ENCODE measurements at places on chromosomes 3 and 15.

GRCh38 chr3:156240642-156241041 is 120.3 kb downstream of the KCNAB1 start:
- no peak for DNase-seq

DNA sequence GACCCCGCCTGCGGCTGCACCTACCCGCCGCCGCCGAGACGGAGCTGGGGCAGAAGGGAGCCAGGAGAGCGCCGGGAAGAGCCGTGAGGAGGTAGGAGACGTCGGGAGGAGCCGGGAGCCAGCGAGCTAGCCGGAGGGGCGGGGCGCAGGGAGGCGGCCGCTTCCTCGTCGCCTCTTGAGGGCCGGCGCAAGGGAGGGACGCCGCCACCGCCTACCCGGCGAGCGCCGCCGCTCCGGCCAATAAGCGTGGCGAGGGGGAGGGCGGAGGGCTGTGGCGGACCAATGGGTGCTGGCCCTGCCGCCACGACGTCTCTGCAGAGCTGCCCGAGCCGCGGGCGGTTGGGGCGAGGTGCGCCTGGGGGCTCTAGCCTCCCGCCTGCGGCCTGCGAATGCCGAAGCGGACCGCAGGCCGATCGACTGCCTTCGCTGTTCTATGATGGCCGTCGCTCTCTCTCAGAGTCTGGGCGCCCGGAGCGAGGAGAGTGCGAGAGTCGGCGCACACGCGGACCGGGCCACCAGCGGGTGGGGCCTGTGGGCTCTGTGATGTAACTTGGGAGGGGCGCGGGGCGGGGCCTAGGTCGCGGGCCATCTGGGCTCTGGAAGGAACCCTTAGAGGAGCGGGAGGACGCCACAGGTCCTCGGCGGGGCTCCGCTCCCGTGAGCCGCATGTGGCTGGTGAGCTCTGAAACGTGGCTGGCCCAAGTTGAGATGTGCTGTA is 72.7 kb upstream of the MAP4 start:
- DNase-seq: peak; percentile 98

- no peak for DNase-seq
Observed at GRCh38 chr3:160150066-160150465, 75.2 kb upstream of the C3orf80 start.

DNA sequence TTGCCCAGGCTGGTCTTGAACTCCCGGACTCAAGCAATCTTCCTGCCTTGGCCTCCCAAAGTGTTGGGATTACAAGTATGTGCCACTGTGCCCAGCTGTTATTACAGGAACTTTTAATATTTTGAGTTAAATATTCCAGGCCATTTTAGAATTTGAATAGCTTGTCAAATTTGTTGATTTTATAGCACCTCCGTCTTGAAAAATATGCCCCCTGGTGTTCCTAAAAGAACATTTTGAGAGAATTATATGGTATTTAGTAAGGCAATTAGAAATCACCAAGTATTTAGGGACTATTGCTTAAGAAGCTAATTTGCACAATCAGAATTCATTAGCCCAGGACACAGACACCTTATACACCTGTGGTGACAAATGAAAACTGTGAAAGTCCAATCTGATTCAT is 23.7 kb downstream of the PDE8A start:
- no peak for DNase-seq

GRCh38 chr3:71262364-71263265 is 320.9 kb downstream of the FOXP1 start:
- no peak for DNase-seq

- no peak for DNase-seq
Observed at GRCh38 chr3:197680955-197681521, 55.7 kb downstream of the RUBCN start.

GRCh38 chr3:102081572-102082289 is 232.4 kb downstream of the NFKBIZ start:
- DNase-seq: no peak

- no peak for DNase-seq
Observed at GRCh38 chr15:45262906-45263461, 10.9 kb downstream of the SLC28A2 start.

- DNase-seq: no peak
Observed at GRCh38 chr3:37811625-37812498, 49.8 kb upstream of the CTDSPL start.

DNA sequence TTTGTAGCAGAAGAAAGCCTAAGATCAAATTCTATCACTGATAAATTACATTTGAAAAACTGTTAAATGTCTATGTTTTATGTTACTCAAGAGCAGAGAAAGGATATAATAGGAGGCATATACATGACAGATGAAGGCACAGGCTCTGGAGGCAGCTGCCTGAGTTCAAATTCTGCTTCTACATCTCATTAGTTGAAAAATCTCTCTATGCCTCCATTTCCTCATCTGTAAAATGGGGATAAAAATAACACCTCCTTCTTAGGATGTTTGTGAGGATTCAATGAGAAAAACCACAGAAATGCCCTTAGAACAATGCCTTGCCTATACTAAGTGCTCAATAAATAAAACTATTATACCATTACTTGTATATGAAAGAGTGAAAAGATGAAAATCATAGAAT is 21.0 kb downstream of the TP53BP1 start:
- DNase-seq: no peak

DNA sequence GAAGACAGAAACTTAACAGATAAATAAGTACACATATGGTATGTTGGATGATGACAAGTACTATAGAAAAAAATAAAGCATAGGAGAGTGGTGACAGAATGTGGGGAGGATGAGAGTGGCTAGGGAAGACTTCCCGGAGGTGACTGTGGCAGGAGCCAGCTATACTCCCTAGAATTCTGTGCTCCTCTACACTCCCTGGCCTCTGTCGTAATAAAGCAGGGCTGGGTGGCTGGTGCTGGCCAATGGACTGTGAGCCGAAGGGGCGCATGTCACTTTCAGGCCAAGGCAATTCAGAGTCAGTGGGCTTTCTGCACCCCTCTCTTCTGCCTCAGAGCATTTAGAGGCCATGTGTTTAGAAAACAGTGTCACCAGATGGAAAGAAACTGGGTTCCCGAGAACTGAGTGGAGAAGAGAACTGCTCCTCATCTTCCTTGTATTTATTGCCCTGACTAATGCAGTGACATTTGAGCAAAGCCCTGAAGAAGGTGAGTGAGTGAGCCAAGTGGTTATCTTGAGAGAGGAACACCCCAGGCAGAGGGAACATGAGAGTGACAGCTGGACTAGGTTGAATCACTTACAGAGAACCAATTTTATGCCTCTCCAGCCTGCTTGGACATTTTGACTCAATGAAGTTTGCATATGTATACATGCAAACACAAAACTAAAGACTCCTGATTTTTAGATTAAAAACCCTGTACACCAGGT is 5.2 kb upstream of the VPS8 start:
- no peak for DNase-seq

GRCh38 chr15:62816342-62817069 is 226.0 kb upstream of the TPM1 start:
- no peak for DNase-seq

DNA sequence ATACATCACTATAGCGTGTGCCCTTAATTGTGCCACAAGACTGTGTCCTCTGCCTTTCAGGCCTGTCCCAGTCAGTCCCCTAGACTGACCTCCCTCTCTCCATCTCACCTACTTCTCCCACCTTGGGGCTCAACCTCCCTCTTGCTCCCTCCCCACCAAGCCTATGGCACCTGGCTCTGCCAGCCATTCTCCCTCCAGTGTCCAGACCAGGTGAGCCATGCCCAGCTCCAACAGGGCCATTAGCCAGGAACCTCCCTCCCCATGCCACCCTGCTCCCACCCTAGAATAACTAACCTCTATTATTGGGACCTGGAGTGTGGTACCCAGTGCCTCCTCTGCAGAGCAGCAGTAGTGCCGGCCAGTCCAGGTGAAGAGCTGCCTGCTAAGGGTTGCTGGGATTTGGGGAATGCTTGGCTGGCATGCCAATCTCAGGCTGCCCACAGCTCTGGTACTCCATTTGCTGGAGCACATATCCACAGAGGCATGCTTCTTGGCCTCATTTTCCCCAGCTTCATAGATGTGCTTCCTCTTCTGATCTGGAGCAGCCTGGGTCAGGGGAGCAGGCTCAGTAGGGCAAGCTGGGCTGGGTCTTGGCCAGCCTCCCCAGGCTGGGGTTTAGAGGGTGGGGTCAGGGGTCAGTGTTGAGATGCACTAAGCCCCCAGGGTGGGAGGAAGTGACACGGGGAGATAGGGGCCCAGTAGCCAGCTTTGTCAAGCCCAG is 38.8 kb downstream of the SAXO2 start:
- DNase-seq: no peak

GRCh38 chr15:23566071-23566554 is 639 bp downstream of the MKRN3 start:
- no peak for DNase-seq

GRCh38 chr15:49040151-49040550 is 6.1 kb downstream of the SECISBP2L start:
- no peak for DNase-seq

DNA sequence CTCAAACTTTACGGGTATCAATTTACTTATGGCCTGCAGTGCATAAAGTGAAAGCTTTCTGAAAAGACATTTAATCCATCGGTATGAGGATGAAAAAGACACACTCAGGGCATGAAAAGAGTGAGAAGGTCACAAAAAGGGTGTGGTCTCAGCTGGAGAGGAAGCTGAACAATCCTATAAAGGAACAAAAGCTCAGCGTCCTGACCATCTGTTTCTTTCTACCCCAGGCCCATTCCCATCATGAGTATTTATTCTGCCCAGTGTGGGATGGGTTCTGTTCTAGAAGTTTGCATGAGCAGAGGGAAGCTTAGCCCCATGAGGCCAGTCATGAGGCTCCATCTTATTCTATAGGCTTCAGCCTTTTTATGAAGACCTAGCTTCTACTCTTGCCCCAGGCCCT is 144.6 kb downstream of the LPP start:
- DNase-seq: peak; percentile 32

DNA sequence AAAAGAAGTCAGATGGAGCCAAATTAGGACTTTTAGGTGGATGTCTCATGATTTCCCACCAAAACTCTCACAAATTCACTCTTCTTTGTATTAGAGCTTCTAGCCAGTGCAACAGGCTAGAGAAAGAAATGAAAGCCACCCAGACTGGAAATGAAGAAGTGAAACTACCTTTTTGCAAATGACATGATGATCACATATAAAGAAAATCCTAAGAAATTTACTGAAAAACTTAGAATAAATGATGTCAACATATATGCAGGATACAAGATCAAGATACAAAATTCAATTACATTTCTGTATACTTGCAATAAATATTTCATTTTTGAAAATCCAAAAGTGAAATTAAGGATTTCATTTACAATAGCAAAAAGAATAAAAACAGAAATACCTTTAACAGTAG is 110.8 kb downstream of the LRIG1 start:
- no peak for DNase-seq

DNA sequence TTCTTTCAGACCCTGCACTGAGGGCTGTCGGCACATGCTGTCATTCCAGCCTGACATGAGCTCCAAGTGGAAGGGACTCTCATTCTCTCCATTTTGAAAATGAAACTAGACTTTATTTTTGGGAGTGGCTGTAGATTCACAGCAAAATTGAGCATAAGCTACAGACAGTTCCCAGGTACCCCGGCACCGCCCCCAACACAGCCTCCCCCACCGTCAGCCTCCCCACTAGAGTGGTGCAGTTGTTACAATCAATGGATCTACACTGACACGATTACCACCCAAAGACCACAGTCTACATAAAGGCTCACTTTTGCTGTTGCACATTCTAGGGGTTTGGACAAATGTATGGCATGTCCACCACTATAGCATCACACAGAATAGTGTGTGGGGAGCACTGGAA is 29.5 kb upstream of the FGD5 start:
- no peak for DNase-seq

- DNase-seq: no peak
Observed at GRCh38 chr15:75069301-75069925, 46.0 kb downstream of the PPCDC start.

- DNase-seq: peak; percentile 18
Observed at GRCh38 chr15:99437315-99438223, 128.2 kb upstream of the MEF2A start.

DNA sequence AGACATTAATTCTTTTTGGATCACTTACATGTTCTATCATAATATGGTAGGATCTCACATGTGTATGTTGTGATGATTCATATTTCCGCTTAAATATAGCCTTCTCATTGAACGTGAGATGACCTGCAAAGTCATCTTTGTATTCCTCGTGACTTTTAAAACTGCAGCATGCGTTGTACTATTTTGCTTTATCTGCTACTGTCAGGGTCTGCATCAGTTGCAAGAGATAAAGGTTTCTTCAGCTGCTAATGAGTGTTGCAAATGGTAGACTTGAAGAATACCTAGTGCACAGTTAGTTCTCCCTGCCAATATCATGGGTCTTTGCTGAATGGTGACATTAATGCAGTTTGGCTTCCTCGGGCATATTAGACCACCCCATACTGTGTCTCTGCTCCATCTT is 31.8 kb downstream of the REC114 start:
- DNase-seq: no peak

DNA sequence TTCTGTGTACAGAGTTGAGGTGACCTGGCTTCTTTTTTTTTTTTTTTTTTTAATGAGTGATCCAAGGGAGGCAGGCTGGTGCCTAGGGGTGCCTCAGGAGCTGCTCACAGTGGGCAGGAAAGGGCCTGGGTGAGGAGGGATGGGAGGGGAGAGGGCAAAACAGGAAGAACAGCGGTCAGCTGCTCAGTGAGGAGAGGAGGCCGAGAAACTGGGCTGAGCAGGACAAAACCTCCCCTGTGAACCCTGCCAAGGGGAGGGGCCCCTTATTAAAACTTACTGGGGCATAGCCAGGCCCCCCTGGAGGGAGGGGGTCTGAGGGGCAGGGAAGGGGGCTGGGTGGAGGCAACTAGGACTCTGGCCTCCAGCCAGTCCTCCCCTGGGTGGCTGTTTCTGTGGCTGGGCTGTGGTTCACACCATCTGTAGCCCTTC is 3.5 kb downstream of the PLEKHO2 start:
- DNase-seq: no peak

DNA sequence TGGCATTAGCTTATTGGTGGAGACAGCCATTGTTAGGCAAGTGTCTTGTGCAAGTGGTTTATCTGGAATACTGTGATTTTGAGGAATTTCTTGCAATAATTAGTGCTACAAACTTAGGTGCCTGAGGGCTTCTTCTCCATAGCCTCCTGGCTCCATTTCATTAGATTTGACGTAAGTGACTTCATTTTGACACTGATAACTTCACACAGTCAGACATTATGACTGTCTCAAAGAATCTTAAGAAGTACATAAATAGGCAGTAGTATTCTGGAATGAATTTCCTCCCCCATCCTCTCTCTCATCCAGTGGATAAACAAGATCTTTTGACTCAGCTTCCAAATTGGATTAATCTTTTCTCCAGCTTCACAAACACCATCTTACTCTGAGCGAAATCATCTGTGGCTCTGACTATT is 19.0 kb downstream of the ARL14 start:
- no peak for DNase-seq
